MCF 10A (cell line): ENCODE measurements at places on chromosomes 7 and 10. TPM values are rescaled to one million over a fixed set of nuclear protein-coding genes. Genes with fewer than 3 reads are reported as not detected.

DNA sequence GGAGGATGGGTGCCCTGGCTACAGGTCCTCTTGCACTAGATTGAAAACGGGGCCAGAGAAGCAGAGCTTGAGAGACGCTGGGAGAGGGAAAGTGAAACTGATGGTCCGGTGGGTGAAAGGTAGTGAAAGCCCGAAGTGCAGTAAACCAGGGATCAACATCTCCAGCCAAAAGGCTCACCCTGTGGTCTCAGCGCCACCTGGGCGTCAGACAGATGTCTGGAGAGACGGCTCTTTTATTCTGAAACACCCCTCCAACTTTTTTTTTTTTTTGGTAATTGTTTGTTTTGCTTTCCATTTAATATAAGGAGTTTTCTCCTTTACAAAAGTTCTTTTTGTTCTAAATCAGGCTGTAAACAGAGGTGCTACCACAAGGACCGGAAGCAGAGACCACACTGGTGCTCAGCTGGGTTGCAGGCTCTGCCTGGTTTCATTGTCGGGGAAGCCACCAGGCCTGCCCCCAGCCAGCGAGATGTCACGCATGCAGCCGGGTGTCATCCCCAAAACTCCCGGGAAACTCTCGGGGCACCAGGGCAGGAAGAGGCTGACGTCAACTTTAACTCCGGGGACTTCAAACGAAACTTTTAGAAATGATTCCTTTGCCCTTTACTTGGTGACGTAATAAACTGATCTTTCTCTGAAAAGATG is 11.2 kb downstream of the IL2RA start:
- peak; percentile 36 for DNase-seq
- peaks cover 80% of the 10 kb centered on the region for H3K27me3 ChIP-seq
- peaks cover 14% of the 10 kb centered on the region for H3K4me1 ChIP-seq

ADGRA1 gene
- not detected in 2 replicates for total RNA-seq

XRCC2 gene
- 4.1 and 5.2 TPM in 2 replicates for total RNA-seq

DNA sequence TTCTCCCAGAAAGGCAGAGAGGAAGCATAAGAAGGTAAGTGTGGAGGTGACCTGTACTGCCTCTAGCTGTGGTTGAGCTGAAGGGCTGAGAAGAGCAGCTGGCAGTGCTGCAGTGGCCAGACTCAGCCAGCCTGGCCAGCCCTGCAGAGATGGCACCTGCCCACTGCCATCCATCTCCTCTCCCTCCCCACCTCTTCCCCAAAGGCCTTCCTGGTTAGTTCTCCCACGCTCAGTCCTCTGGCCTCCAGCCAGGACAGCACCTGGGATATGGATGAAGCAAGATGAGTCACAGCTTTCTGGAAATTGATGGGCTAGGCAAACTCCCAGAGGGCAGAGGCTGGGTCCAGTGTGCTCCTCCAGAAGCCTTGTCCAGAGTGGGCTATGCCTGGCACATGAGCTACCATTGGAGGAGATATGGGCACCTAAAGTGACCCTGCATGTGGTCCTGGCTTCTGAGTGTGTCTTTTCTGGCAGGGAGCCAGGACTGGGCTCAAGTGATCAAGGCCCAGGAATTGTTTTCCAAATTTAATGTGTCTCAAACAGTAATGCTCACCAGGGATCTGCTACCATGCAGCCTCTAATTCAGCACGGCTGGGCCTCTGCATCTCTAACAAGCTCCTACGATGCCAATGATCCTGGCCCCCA is 81.0 kb upstream of the CACUL1 start:
- peaks cover 5% of the 10 kb centered on the region for H3K36me3 ChIP-seq
- H3K27ac ChIP-seq: peak overlapping the region; percentile 31
- H3K4me3 ChIP-seq: no peak overlapping the region

KCNIP2 gene
- 2.1 and 2.6 TPM in 2 replicates for total RNA-seq

GRCh38 chr7:42095791-42096190 is 141.2 kb downstream of the GLI3 start:
- peak overlapping the region; percentile 84 for H3K27ac ChIP-seq
- DNase-seq: no peak
- H3K27me3 ChIP-seq: no peaks in the 10 kb centered on the region
- peaks cover 6% of the 10 kb centered on the region for H3K36me3 ChIP-seq
- no peak overlapping the region for H3K4me3 ChIP-seq

SRRM3 gene
- 0.70 and 0.71 TPM in 2 replicates for total RNA-seq

PKD2L1 gene
- not detected in 2 replicates for total RNA-seq

DNA sequence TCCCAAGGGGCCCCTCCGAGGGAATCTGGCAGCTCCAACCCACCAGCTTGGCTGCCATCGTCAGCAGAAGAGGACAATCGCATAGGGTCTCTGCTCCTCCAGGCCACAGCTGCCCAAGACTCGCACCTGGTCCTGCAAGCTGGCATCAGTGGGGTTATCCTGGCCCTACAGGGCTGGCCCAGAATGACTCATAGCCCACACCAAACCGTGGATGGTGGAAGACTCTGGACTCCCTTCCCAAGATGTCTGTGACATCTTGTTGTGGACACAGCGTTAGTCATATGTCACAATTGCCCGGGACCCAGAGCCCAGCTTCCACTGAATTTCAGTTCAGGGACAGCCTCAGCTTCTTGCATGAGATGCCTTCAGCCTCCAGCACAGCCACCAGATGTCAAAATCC is 91.5 kb upstream of the CUX1 start:
- H3K27ac ChIP-seq: no peak overlapping the region
- DNase-seq: no peak
- H3K4me1 ChIP-seq: no peaks in the 10 kb centered on the region
- peaks cover 6% of the 10 kb centered on the region for H3K36me3 ChIP-seq
- H3K4me3 ChIP-seq: no peak overlapping the region

DNA sequence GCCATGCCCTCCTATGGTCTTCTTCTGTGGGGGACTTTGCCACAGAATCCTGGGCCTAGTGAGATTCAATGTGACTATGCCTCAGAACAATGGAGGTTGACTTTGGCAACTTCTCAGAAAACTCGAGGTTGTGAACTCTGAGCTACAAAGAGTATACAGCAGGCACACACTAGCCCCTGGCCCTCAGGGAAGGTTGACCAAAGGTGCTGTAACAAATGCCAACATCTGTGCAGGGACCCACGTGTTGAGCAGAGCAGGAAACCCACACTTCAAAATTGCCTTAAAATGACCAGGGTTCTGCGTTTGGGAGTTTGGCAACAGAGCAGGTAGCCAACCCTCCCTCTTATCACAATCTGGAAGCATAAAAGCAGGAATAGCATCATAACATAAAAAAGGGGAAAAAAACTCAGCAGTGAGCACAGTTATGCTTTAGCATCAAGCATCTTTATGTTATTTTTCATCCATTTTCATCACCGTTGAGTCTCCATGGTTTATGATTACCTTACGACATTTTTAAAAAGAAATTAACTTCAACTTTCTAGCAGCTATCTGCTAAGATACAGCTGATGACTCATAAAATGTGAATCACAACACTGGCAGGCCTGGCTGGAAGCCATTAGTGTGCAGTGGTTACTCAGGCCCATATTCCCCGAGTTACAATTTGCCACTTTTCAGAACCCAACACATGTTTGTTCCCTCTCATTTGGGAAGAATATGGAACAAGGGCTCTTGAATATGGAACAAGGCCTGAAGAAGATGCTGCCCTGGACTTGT is 11.1 kb downstream of the PRLHR start:
- H3K36me3 ChIP-seq: no peaks in the 10 kb centered on the region
- H3K27ac ChIP-seq: no peak overlapping the region
- no peak overlapping the region for H3K4me3 ChIP-seq

GRCh38 chr7:99837649-99838361 is 10.0 kb downstream of the CYP3A43 start:
- peak overlapping the region; percentile 36 for H3K27ac ChIP-seq
- H3K36me3 ChIP-seq: no peaks in the 10 kb centered on the region
- DNase-seq: peak; percentile 30
- peaks cover 7% of the 10 kb centered on the region for H3K4me1 ChIP-seq
- no peaks in the 10 kb centered on the region for H3K27me3 ChIP-seq

CXCL12 gene
- not detected in 2 replicates for total RNA-seq
